ENCODE measurements at places on chromosomes 2 and 18.

DNA sequence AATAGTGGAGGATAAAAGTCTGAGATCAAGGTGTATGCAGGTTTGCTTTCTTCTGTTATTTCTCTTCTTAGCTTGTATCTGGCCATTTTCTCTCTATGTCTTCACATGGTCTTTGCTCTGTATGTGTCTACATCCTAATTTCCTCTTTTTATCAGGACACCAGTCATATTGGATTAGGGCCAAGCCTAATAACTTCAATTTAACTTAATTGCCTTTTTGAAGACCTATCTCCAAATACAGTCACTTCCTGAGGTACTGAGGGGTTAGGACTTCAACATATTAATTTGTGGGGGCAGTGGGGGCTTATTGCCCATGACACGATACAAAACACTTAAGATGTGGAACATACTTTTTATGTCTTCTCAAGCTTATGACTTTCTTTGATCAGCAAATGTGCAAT lies 632.9 kb upstream of the CELF4 start:
- no peak for DNase-seq

GRCh38 chr2:201638326-201638725 lies 5.0 kb downstream of the TMEM237 start:
- no peak for DNase-seq

- no peak for DNase-seq
These were observed 58.2 kb upstream of the SNTG2 start for GRCh38 chr2:892401-892800.

- no peak for DNase-seq
These were observed 57.6 kb downstream of the APOB start for GRCh38 chr2:20986024-20986939.

- no peak for DNase-seq
These were observed 18.9 kb downstream of the KCNG3 start for GRCh38 chr2:42474765-42475454.
